ENCODE measurements at places on chromosomes 1 and 21.

- no peak for DNase-seq
Observed at GRCh38 chr1:182974506-182975191, 21.7 kb upstream of the SHCBP1L start.

GRCh38 chr1:26696654-26697430 lies 1.0 kb downstream of the ARID1A start:
- no peak for DNase-seq

DNA sequence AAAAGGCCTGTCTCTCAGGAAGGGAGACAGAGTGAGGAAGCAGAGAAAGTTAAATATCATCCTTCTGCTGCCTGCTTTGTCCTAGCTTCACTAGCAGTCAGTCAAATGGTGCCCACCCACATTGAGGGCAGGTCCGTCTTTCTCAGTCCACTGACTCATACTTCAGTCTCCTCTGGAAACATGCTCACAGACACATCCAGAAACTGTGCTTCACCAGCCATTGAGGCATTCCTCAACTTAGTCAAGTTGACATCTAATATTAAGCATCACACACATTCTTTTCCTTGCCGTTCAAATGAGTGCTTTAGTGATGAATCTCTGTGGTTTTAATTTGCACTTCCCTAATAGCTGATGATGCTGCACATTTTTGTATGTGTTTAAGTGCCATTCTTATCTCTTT lies 777.8 kb upstream of the PRMT6 start:
- DNase-seq: no peak

DNA sequence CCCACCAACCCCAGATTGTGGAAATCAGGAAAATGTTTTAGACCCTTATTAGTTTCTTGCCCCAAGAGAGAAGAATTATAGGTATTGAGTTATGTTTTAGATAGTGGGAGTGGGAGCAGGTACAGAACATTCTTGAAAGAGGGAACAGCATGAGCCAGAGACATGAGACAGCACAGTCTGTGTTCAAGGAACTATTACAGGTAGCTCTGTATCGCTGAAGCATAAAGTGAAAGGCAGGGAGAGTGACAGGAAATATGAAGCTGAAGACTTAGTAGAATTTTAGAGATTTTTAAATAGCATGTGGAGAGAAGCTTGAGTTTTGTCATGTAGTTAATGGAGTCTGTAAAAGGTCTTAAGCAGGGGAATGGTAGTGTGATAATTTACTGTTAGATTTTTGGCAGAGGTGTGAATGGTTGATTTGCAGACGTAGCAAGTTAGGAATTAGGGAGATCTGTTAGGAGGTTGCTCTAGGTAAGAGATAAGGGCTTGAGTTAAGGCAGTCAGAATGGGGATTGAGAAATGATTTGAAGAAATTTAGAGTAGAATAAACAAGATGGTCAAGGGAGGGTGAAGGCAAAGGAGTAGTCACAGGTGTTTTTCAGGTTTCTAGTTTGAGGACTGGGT lies 11.6 kb downstream of the SUCO start:
- DNase-seq: no peak

DNA sequence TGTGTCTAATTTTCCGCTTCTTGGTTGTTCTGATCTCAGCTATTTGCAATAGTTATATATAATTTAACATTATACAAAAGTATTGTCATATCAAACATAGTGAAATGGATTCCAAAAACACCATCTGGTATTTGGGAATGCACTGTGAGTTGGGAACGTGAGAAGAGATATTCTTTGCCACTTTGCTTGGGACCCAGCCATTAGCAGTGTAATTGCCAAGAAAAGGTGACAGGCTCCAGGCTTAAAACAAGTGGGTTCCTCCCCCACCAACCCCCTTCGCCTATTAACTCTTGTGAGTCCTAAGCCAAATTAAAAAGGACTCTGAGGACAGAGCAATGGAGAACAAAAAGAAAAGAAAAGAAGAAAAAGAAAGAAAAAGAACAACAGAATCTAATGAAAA lies 186.7 kb upstream of the NFIA start:
- no peak for DNase-seq

DNA sequence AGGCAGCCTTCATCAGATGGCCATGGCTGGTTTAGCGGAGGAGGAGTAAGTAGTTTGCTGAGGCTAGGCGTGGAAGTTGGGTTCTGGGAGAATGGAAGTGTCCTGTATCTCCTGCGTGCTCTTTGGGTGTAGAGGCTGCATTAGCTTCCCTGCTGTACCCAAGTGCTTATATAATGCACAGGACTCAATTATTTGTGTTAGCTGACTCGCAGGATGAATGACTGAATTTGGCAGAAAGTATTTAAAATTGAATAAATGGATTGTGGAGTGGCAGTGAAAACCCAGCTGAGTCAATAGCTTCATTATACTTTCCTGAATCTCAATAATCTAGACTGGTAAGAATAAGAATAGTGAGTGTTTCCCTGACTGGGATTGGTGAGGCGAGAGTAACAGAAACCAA lies 13.8 kb downstream of the DNTTIP2 start:
- no peak for DNase-seq

DNA sequence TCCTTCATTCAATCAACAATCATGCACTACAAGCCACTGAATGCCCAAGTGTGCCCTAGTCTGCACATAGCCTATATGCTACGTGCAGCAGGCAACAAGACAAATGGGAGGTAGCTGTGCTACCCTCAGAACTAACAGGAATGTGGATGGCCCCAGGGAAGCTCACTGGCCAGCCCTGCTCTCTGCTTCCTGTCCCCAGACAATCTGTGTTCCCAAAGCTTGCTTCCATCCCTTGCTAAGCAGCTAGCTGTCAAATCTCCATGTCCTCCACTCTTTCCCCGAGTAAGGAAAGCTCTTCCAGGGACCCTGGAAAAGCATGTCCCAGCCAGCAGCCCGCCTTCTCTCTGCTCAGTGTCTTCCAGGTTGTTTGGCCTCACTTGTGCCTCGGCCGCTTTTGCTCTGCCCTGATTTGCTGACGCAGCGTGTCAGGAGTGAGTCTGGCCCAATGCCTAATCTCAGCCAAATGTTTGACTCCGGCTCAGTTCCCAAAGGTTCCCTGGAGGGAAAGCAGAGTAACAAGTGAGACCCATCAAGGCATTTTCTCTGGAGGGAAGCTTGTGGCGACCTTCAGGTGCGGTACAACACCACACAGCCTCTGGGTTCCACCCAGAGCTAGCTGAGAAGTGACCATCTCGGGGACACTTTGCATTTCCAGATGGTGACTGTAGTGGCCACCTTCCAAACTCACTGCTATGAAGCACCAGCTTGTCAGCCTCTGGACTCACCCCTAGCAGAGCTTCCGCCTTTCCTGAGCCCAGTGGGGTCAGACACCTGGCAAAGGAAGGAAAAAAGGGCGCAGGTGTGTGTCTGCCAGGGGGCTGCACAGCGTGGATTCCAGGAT lies 243.4 kb downstream of the RHOU start:
- no peak for DNase-seq

DNA sequence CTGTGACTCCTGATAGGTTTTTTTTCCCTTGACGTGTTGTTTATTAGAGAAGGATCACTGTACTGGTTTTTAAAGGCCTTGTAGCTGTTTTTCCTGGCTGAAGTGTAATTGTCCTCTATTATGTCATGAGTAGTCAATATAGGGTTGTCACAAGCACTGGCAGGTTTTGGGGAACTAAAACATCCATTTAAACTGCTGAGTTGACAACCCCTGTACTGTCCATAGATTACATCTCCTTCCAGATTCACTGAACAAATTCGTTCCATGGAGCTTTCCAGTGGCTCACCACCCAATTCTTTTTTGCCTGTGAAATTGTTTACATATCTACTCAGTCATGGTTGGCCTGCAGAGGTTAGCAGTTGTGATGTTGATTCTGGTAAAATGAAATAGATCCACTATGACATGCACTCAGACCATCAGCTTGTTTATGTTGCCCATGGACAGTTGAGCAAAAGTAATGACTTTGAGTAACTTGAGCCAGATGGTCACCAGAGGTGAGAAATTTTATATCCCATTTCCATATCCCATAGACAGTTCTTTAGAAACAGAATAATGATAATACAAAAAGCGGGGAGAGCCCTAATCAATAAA lies 59.9 kb upstream of the QSOX1 start:
- DNase-seq: no peak

GRCh38 chr1:232421143-232421796 lies 208.7 kb downstream of the SIPA1L2 start:
- no peak for DNase-seq

DNA sequence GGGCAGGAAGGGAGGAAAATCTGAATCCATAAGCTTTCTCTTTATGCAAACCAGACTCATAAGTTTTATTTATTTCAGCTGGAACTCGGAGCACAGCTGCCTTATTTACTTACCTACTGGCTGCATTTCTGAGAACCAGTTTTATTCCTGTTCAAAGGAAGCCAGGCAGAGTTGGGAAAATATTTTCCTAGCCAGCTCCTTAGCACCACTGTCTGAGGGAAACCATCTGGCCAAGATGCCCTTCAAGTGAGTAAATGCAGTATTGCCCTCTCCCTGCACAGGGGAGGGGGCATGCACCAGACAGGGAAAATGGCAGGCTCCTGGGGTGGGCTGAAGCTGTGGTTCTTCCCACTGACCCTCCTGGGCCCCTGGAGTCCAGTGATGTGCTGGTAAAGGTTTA lies 28.9 kb upstream of the FMOD start:
- DNase-seq: no peak

DNA sequence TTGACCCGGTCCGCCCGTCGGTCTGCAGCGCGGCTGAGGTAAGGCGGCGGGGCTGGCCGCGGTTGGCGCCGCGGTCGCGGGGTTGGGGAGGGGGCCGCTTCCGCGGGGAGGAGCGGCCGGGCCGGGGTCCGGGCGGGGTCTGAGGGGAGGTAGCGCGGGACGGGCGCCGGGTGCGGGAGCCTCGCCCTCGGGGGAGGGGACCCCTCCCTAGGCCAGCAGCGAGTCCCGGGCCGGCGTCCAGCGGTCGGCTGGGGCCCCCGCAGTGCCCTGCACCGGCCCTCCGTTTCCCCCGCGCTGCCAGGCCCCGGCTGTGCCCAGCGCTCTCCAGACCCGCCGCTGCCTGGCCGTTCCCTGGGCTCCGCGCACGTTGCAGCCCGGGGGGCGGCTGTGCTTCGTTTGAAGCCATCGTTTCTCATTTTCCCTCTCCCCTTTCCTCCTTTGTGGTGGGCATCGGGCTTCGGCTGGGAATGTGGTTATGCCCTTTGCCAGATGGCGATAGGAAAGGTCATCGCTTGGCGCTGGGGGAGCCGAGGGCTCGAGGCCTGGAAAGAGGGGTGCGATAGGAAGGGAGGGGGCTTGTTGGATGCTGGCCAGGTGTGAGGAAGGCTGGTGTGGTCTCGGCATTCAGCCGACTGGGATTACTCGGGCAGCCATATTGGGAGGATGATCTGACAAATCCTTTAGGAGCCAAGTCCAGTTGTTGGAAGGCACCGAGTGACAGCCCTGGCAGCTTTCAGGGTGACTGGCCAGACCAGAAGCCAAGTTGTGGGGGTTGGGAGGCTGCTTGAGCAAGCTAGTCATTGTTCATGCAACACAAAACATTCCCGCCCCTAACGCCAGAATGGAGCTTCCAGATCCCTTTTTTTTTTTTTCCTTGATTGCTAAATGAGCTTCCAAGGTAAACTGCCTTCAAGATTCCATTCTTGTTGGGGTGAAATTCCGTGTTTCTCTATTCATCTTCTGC lies 753 bp downstream of the KIF1B start:
- peak; percentile 80 for DNase-seq

- DNase-seq: no peak
Observed at GRCh38 chr1:222582099-222582774, 7.5 kb downstream of the TAF1A start.

DNA sequence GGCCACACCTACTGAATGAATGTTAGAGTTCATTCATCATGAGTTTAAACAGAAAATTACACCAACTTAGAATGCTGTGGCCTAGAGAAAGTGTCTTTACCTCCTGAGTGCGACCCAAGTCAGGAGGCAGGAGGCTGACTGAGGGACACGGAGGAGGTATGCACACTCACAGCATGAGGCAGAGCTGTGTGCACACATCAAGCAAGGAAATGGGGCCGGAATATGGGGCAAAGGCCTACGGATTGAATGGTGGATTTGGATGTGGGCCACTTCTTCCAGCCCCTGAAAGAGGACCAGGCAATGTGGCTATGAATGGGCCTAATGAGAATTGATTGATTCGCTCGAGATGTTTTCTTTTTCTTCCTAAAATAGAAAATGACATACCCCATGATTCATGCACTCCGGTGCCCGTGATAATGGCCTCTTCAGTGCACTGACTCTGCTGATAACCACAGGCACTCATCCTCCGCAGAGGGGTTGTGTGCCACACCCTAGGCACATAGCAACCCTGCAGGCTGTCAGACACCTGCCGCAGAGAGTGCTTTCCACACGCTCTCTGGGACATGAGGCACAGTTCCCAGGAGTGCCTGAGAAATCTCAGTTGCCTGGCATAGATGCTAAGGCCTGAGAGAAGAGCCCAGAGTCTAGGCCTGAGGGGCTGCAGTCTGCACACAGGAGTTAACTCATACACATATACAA lies 155.5 kb downstream of the GLUL start:
- DNase-seq: peak; percentile 64
